ENCODE measurements at places on chromosomes 2 and 18.

DNA sequence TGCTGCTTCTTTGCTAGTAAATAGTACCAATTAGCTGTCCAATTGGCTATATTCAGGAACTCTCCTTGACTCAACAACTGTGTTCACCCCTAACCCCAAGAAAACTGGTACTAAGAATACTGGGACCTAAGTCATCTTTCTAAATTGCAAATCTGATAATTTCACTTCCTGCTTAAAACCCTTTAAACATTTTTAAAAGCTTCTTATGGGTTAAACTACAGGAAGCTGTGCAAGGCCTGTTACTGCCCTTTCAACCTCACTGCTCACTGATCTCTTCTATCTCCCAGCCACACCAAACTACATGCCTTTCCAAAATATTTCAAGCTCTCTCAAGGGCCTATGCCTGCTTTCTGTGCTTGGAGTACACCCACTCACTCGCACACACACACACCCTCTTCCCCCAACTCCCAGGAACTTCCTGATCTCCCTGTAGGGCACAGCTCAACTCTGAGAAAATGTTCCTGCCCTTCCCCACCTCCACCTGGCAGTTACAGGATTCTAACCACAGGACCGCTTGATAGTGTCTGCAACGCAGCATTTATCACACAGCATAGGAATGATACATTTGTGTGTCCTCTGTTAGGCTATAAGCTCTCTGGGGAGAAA lies 6.7 kb downstream of the LMAN1 start:
- no peak for DNase-seq

DNA sequence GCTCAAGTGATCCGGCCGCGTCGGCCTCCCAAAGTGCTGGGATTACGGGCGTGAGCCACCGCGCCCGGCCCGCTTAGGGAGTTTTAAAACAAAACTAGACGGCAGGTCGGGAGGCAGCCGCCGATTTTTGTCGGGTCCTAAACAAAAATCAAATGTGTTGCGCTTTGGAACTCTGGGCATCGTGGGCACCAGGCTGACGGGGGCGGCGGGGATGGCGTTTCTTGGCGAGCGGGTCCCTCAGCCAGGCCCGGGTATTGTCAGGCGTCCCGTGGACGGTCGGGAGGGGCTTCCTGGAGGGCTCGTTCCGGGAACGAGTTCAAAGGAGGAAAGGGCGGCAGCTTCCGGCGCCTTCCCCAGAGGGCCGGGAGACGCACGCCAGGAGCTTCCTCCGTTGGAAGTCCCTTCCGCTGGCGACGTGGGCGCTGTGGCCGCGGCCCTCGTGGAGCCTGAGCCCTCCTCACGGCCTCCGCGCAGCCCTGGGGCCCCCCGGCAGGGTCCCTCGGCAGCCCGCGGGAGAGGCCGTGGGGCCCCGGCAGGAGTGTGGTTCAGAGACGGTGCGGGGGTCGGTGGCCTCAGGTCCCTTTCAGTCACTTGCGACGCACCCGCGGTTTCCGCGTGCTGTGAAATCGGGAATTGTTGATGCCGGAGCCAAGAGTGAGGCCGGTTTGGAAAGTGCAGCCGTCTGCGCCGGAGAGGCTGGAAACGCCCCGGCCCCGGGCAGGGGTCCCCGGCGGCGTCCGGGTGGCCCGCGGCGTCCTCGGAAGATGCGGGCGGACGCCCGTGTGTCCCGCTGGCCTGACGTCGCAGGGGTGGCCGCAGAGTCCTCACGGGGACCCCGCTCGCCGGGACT lies 59.3 kb downstream of the EMILIN2 start:
- peak; percentile 31 for DNase-seq

DNA sequence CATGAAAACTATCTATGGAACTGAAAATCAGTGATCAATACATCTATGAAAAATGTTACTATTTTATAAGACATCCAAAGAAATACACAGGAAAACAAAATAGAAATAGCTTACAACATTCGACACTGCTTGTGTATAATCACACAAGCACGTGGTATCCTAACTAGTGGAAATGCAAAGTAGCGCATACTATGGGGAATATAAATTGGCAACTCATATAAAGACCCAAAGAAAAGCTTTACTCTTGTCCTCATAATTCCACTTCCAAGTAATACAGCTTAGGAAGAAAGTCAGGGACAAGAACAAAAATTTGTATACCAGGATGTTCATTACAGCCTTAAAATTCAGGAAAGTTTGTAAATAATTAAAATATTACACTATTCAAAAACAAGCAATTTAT lies 384.6 kb downstream of the NRXN1 start:
- DNase-seq = no peak

GRCh38 chr2:240822280-240822847 lies 2.3 kb upstream of the KIF1A start:
- no peak for DNase-seq

DNA sequence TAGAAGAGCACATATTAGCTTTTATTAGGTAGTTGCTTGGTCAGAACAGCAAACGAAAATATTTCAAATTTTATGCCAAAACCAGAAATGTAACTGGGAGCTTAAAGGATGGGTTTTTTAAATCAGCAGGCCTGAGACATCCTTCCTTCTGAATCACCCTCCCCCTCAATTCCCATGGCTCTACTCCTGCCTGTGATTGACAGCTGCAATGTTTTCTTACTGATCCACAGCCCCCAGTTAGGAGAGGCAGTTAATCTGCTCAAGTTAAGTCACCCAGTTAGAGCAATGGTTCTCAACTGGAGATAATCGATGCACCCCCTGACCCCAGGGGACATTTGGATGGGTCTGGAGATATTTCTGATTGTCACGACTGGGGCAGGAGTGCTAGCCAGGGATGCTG lies 24.9 kb downstream of the KCTD18 start:
- no peak for DNase-seq

- no peak for DNase-seq
These were observed 19.6 kb downstream of the UGP2 start for GRCh38 chr2:63861220-63861822.

- no peak for DNase-seq
These were observed 163.8 kb downstream of the SETBP1 start for GRCh38 chr18:44844486-44844885.
